ENCODE measurements at places on chromosomes 3 and 15.

GRCh38 chr3:128426128-128426921 is 40.4 kb downstream of the DNAJB8 start:
- DNase-seq = peak; percentile 36

DNA sequence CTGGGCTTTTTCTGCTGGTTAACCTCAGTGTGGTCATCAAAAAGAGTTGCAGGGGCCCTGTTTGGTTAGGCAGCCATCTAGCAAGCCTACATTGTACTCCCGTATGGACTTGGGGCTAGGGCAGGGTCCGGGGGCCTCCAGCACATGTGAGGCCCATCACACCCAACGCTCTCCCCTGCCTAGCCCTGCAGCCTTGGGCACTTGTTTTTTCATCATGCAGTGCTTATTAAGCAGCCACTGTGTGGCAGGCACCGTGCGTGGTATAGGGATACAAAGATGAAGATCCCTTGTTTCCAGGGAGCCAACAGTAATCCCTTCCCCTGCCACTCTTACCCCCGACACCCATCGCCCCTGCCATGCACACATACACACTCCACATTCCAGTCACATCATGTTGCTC is 14.2 kb downstream of the MRAS start:
- no peak for DNase-seq

- DNase-seq = no peak
Observed at GRCh38 chr15:73936181-73936580, 9.9 kb downstream of the LOXL1 start.

DNA sequence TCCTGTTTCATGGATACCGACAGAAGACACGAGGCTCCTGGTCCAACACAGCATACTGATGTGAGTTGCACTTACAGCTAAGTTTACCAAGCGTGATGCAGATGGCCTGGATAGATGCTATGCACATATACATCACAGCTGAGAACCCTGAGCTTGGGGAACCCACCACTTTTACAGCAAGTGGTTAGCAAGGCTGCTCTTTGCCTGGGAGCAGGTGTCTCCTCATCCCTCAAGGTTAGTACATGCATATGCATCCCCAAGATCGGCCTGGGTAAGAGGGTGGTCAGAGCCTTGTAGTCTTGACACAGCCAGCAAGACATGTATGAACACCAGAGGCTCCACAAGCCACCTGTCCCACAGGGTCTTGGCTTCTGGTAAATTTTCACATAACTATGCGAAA is 28.3 kb downstream of the LRRC2 start:
- DNase-seq = no peak

- DNase-seq = no peak
Observed at GRCh38 chr3:73203101-73203500, 141.6 kb downstream of the EBLN2 start.

DNA sequence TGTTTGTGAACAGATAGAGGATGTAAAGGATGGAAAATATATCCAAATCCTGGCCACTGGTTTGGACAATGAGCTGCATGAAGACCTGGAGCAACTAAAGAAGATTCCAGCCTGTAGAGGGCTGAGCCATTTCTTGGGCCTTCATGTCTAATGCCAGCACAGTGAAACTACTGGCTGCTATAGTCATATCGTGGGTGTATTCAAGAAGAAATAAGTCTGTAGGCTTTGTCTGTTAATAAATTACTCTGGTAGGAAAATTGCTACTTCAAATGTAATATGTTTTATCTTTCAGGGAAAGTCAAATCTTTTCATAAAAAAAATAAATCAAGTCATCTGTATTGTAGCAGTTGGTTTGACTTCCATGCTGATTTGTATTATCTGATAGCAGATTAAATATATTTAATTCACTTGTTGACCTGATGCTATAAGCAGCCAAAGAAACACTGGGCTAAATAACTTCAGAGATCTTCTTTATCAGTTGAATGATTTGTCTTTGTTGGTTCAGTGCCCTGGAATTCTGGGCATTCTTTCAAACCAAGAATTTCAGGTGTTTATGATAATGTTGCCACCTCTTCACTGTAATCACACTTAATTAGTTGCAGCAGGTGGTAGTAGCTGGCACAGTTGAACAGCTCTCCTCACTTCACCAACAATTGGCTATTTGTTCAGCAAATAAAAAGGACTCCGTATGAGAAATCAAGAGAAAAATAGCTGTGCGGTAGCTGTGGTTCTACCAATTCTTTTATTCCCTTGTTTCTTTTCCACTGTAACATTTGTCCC is 1109.5 kb downstream of the NSUN3 start:
- DNase-seq = no peak

DNA sequence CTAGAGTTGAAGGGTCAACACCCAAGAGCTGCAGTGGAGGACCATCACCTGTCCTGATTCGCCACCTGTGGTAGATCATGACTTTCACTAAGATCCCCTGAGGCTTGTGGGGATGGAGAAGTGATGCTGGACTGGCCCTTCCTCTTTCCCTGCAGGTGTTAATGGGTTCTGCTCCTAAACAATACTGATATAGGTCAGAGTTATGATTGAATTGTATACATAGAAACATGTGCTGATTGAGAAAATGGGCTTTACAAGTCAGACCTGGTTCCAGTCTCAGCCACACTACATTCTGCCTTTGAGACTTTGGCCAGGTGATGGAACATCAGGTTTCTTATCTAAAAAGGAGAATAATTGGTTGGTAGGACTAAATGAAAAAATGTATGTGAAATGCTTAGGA is 418.9 kb upstream of the TPRG1 start:
- no peak for DNase-seq

- DNase-seq = no peak
Observed at GRCh38 chr3:41224120-41224806, 25.0 kb downstream of the CTNNB1 start.

GRCh38 chr15:99248000-99248715 is 1.2 kb downstream of the TTC23 start:
- no peak for DNase-seq

GRCh38 chr15:83546512-83546888 is 99.4 kb downstream of the SH3GL3 start:
- DNase-seq = no peak

DNA sequence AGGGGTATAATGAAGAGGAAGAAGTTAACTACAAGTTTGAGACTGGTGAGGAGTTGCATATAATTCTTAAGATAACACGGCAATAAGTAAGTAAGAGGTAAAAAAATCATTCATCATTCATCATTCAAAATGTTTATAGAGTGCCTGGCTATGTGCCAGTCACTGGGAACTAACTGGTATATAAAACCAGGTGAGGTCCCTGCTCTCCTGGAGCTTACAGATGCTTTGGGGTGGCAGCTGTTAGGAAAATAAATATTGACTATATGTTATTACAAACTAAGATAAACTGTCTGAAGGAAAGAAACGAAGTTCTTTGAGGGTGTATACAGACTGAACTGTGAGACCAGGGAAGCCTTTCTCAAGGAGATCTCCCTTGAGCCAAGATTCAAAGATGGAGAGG is 2.9 kb downstream of the CASR start:
- DNase-seq = no peak

GRCh38 chr3:187982142-187982541 is 171.8 kb upstream of the LPP start:
- DNase-seq = no peak

GRCh38 chr3:34185301-34185700 is 386.9 kb downstream of the PDCD6IP start:
- DNase-seq = no peak

- no peak for DNase-seq
Observed at GRCh38 chr3:124969190-124969589, 34.6 kb upstream of the MUC13 start.

GRCh38 chr15:100043692-100044091 is 298.1 kb downstream of the ADAMTS17 start:
- no peak for DNase-seq

DNA sequence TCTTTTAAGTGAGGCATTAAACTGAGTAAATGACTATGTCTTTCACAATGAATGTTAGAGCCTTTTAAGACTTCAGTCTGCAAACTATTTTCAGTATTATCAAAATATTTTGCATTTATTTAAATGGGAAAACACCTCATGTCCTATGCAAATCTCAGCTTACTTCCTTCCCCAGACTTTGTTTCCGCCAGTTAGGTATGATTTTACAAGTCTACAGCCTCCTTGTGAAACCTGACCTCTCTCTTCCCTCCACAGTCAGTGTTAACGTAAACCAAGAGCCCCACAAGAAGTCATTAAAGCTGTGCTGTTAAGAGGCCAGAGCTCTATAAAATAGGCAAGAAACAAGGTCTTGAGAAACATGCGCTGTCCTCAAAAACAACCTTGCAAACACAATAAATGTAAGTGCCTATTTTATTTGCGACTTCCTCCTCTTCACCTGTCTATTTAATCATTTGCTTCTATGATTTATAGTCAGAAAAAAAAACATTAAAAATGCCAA is 48.3 kb downstream of the PRTG start:
- no peak for DNase-seq

GRCh38 chr3:100090669-100091005 is 23.7 kb downstream of the FILIP1L start:
- DNase-seq = no peak

Data from CD4-positive, alpha-beta T cell treated with Interleukin-15 for 4 hours (primary cell).